NK-92 treated with Interleukin-12 subunit alpha and Interleukin-12 subunit beta, amount 100 ng/mL, for 24 hours (cell line): ENCODE measurements at places on chromosomes 1 and 21.

- DNase-seq, result no peak
These were observed 659.9 kb downstream of the LTN1 start for GRCh38 chr21:28332796-28333195.

DNA sequence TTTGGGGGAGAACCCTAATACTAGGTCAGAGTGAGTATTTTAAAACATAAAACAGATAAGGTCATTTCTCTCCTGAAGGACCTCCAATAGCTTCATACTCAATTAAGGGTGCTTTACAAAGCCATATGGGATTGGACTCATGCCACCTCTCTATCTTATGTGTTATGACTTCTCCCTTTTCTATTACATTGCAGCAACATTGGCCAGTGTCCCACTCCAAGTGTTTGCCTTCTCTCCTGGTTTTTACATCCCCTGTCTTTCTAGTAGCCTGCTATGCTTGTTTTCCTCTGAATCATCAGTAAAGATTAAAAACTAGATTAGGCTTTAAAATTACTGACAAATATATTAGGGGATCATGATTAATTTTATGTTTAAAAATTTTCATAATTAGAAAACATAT is 66.6 kb downstream of the SCMH1 start:
- no peak for DNase-seq

GRCh38 chr21:16113052-16113715 is 383.4 kb downstream of the USP25 start:
- DNase-seq, result no peak

- no peak for DNase-seq
These were observed 22.9 kb downstream of the MEF2D start for GRCh38 chr1:156477526-156478249.

- no peak for DNase-seq
These were observed 124.6 kb downstream of the CAMTA1 start for GRCh38 chr1:6909857-6910256.
